ENCODE measurements at places on chromosomes 5 and 9.

DNA sequence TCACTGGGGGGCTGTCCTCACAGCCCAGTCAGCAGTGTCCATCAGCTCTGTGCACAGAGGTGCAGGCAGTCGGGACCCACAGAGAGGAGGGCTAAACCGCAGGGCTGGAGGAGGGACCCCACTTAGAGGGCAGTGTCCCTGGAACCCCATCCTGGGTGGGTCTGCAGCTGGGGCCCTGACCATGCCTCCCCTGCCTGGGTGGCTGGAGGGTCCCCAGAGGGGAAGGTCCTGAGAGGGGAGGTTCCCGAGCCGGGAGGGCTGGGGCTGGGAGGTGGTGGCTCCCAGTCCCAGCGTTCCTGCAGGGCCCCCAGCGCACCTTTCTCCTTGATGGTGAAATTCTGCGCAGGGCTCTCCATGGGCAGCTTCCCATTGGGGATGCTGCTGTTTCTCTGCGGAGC lies 32.7 kb downstream of the EXOC3 start:
- DNase-seq: no peak

DNA sequence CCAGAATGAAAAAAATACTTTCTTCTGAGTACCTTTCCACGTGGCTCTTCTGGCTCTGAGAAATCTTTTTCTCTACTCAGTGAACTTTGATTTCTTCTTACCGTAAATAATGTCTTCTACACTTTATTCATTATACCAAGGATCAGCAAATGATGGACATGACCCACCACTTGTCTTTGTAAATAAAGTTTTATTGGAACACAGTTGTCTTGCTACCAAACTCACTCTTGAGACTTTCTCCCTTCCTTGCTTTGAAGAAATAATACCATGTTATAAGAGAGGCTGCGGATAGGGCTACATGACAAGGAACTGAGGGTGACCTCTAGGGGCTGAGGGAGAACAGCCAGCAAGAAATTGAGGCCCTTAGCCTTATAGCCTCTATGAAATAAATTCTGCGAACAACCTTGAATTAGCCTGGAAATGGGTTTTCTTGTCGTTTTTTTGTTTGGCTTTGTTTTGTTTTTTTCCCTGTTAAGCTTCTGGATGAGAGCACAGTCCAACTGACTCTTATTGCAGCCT lies 212.5 kb downstream of the COMMD10 start:
- no peak for DNase-seq

DNA sequence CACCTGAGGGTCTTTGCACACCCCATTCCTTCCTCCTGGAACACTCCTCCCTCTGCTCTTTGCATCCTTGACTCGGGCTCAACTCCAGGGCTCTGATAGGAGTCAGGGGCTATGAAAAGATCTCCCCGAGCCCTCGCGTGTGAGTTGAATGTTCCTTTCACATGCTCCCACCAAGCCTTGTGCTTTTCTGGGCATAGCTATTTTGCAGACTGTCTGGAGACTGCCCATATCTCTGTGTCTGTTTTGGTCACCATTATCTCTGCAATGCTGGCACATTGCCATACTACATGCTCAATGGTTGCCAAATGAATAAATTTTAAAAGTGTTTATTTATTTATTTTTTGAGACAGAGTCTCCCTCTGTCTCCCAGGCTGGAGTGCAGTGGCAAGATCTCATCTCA lies 56.9 kb upstream of the PLPP1 start:
- no peak for DNase-seq

DNA sequence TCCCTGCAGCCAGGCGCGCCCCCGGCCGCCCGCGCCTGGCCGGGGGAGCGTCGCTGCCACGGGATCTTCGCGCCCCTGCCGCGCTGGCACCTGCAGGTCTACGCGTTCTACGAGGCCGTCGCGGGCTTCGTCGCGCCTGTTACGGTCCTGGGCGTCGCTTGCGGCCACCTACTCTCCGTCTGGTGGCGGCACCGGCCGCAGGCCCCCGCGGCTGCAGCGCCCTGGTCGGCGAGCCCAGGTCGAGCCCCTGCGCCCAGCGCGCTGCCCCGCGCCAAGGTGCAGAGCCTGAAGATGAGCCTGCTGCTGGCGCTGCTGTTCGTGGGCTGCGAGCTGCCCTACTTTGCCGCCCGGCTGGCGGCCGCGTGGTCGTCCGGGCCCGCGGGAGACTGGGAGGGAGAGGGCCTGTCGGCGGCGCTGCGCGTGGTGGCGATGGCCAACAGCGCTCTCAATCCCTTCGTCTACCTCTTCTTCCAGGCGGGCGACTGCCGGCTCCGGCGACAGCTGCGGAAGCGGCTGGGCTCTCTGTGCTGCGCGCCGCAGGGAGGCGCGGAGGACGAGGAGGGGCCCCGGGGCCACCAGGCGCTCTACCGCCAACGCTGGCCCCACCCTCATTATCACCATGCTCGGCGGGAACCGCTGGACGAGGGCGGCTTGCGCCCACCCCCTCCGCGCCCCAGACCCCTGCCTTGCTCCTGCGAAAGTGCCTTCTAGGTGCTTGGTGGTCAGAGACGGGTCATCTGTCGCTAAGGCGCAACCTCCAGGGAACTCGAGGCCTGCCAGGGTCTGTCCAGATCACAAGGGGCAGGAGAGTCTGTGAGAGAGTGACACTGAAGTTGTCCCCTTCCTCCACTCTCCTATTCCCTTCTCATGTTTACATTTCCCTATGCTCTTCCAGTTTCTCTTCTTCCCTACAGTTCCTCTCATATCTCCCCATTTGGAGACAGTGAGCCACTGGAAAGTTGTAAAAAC lies 1.3 kb downstream of the GPR150 start:
- peak; percentile 13 for DNase-seq

GRCh38 chr5:99644822-99645221 lies 716.0 kb upstream of the CHD1 start:
- no peak for DNase-seq

GRCh38 chr5:170380361-170380951 lies 8.7 kb downstream of the KCNMB1 start:
- no peak for DNase-seq

DNA sequence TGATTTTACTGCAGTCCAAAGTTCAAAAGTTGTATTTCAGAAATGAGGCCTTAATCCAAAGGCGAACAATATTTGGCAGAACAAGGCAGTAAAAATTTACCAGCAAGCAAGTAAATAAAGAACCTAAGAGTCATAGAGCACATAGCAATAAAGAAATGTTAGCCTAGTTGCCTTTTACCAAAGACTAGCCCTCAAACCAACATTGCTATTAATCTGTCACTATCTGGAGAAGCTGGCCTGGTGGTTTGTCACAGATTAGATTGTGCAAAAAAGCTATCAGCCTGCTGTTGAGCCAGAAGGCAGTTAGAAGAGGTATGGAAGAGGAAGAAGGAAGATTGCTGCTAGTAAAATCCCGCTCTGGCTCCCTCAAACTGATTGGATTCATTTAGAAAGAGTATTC lies 304.7 kb upstream of the KLF4 start:
- no peak for DNase-seq

- no peak for DNase-seq
Measured at GRCh38 chr5:8943301-8943700, 602.6 kb downstream of the SEMA5A start.

GRCh38 chr9:35736201-35736633 lies 3.8 kb downstream of the CREB3 start:
- DNase-seq: peak; percentile 49

- DNase-seq: no peak
Measured at GRCh38 chr9:21316032-21316842, 11.1 kb upstream of the IFNA5 start.

DNA sequence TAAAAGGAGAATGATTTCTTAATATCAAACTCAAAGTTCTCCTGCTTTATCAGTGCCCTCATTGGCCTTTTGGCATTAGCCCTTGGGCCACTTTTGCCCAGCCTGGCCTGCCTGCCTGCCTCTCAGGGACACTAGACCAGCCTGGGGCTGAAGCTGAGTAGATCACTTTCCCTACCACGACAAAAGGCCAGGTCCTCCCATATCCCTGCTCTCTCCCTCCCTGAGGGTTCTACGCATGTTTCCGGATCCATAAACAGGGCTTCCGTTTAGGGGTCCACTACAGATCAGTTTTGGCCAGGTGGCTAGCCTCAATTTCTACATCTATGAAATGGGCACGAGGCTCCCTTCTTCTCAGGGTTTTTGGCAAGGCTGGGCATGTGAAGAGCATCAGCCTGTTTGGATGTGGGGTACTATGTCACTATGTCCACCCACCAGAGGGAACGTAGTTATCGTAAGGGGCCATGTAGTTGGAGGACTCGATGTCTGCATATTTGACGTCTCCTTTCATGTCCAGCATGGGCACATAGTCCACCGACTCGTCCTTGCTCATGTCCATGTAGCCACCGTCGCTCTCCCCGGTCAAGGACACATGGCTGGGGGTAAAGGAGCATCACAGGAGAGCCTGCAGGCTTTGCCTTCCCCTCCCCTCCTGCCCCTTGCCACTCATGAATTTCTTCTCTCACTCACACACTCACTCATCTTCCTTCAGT lies 34.0 kb downstream of the PDGFRB start:
- no peak for DNase-seq

- DNase-seq: no peak
Measured at GRCh38 chr9:87270221-87270847, 227.3 kb upstream of the DAPK1 start.

- no peak for DNase-seq
Measured at GRCh38 chr9:73371801-73372200, 220.1 kb downstream of the ANXA1 start.

GRCh38 chr5:78626009-78626571 lies 22.5 kb downstream of the LHFPL2 start:
- no peak for DNase-seq

GRCh38 chr5:133943475-133943817 lies 25.0 kb downstream of the C5orf15 start:
- no peak for DNase-seq

DNA sequence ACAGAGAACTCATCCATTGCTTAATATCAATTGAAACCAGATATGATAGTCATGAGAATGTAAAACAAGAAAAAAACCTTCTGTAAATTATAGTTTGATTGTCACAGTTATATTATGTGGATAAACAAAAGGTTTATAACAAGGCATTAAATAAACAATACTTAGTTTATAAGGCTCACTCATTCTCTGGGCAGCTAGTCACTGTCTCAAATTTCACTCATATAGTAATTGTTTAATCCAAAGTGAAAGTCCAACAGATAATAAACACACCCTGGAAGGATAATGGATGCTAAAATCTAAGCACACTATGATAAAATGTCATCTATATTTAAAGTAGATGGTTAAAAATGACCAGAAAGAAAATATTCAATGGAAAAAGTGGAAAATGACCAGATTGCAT lies 30.8 kb upstream of the SLC12A2 start:
- no peak for DNase-seq

DNA sequence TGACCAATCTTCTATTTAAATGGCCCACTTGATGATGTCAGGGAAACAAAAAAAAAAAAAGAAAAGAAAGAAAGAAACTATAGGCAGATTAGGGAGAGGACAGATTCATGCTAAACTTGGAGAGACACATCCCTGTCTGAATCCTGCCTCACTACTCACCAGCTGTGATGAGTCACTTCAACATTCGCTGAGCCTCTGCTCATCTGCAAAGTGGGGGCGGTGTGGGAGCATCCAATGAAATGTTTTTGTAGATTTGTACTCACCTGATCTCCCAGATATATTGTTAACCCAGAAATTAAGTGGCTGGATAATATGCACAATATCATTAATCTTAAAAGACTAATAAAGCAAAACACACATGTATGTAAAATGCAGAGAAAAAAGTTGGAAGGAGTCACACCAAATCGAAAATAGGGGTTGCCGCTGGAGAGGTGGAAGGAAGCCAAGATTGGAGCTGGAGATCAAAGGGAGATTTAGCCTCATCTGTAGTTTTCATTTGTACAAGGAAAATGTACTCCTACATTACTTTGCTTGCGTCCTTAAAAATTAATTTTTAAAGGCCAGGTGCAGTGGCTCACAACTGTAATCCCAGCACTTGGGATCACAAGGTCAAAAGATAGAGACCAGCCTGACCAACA lies 17.0 kb upstream of the ERGIC1 start:
- no peak for DNase-seq

- no peak for DNase-seq
Measured at GRCh38 chr9:128397831-128398230, 22.8 kb upstream of the CERCAM start.

DNA sequence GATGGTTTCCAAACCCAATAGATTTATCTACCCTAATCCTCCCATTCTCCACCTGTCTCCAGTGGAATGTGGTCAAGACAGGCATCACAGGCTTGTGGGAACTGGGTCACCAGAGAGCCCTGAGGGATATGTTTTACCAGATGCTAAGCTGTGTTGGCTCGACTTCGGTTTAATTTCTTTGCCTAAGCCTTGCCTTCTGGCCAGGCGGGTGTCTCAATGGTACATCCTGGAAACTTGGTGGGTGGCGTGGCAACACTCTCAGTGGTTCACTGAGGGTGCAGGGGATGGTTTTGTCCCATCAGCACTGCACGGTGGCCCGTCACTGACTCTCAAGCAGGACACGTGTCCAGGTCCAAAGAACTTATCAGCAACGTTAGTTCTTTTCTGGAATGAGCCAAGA lies 192.2 kb downstream of the TENT4A start:
- no peak for DNase-seq

DNA sequence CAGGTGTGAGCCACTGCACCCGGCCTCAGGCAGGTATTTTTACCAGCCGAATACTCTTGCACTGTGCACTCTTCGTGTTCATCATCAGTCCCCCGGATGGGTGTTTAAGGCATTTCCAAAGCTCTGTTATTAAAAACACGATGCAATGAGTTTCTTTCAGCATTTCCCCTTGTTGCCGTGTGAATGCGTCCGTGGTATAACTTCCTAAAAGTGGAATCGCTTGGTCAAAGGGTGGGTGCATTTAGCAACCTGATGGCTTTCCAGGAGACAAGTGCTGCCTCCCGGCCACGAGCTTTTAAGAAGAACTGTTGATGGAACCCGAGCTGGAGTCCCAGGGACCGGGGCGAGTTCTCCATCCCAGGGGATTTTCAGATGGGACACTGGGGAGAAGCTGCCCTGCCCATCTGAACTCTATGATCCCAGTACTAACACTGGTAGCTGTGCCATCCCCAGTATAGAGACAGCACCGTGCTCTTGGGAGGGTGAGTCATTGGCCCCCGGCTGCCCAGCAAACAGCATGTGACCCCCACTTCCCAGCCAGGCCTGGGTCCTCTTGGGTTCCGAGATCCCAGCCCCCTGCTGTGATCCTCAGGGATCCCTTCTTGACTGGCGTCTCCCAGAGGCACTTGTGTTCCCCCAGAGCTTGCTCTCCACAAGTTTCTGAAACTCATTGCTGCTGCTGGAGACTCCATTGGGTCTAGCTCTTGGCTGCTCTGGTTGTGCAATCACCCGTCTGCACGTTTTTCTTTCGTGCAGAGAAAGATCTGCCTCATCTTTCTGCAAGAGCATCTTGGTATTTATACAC lies 169.5 kb upstream of the IER5L start:
- DNase-seq: no peak

All from activated T-cell treated with anti-CD3 and anti-CD28 coated beads for 1 hour (primary cell).